Fibroblast of lung (primary cell): ENCODE measurements at places on chromosomes 4 and X. TPM values are rescaled to one million over a fixed set of nuclear protein-coding genes. Genes with fewer than 3 reads are reported as not detected.

The CSAG2 gene
- total RNA-seq = not detected in 2 replicates

The SPANXN4 gene
- total RNA-seq = not detected in 2 replicates

The ZMAT1 gene
- 0.51 and 1.8 TPM in 2 replicates for total RNA-seq

The FDCSP gene
- not detected in 2 replicates for total RNA-seq

The MAGEA4 gene
- total RNA-seq = not detected in 2 replicates
